Activated naive CD4-positive, alpha-beta T cell treated with anti-CD3 and anti-CD28 coated beads, Interleukin-2, amount 50 U/mL, for 16 hours (primary cell): ENCODE measurements at places on chromosomes 12 and 14.

- DNase-seq, result no peak
Measured at GRCh38 chr14:100076606-100077005, 11.4 kb downstream of the EVL start.

- DNase-seq, result no peak
Measured at GRCh38 chr14:20956376-20956976, 1.2 kb downstream of the RNASE2 start.

- DNase-seq, result no peak
Measured at GRCh38 chr12:22164139-22164538, 118.1 kb downstream of the CMAS start.

GRCh38 chr12:51797301-51797700, 51.2 kb downstream of the FIGNL2 start:
- no peak for DNase-seq

DNA sequence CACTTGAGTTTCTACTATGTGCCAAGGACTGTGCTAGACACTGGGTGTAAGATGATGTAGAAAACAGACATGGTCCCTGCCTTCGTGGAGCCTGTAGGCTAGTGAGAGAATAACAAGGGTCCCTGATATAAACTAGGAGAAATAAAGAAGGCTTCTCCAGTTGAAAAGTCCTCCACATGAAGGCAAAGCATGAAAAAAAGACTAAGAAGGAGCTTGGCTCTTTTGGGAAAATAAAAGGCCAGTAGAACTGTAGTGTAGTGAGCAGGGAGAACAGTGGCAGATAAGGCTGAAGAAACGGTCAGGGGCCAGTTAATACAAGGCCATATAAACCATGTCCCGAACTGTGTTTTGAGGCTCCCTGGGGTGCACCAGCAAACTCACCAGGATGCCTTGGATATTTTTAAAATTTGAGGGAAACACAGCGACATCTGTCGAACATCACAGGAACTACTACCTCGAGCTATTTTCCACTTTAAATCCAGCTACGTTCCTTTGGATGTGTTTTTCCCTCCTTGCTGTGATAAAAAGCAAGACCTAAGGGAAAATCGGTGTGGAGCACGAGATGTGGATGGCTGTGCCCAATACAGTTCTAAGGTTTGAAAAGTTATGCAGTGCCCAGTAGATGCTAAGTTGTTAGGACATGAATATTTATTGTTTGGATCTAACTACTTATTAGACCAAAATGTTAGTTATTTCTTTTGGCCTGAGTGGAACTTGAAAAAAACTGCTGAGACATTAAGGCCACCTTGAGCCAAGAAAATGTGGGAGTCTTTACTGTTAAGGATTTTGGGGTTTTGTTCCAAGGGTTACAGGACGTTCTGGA, 8.5 kb upstream of the CFL2 start:
- peak; percentile 23 for DNase-seq

DNA sequence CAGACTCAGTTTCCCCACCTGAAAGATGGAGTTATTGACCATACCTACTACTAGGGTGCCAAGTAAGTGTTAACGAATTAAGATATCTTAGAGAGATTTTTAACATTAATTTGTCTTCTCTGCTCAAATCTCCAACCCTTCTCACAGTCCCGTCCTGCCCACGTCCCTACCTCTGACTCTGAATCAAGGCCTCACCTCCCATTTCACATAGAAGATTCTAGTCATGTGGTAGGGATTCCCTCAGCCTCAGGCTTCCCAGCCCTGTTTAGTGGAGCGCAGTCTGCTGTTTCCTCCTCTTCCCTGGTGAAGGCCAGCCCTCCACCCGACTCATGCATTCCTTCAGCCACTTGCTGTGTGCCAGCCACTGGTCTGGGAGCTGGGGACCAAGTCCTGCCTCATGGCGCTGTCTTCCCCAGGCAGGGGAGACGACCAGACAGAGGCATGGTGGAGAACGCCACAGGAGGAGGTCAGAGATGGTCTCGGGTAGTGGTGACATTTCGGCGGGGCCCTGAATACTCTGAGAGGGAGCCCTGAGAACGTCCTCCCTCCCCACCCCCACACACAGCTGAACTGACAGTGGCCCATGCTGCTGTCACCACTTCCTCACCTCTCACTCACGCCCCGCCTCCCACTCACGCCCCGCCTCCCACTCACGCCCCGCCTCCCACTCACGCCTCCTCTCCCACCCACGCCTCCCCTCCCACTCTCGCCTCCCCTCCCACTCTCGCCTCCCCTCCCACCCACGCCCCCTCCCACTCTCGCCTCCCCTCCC, 38.8 kb downstream of the TMEM63C start:
- DNase-seq, result no peak

DNA sequence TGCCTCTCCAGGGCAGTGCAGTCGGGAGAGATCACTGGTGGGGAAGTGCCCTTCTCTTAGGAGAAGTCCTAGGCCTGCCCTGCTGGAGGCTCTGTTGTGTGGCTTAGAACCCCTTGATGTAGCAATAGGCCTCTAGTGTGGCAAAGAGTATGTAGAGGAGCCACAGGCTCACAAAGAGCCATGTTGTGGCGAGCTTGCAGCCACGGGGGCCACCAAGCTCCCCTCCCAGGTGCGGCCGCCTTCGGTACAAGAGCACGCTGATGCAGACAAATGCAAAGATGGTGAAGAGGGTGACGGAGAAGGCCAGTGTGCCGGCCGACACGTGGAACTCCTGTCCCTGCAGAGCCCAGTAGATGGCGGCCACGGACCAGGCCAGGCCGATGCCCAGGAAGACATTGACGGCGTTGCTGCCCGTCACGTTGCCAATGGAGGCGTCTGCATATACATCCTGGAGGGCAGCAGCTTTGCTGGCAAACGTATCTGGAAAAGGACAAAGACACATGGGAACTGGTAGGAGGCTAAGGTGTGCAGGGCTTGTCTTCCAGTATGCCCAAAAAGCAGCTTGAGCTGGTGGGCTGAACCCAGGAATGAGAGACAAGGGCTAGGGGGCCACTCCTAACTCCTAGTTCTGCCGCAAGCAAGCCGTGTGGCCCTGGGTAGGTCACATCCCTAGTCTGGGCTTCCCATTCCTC, 142.8 kb downstream of the SLC8A3 start:
- no peak for DNase-seq

DNA sequence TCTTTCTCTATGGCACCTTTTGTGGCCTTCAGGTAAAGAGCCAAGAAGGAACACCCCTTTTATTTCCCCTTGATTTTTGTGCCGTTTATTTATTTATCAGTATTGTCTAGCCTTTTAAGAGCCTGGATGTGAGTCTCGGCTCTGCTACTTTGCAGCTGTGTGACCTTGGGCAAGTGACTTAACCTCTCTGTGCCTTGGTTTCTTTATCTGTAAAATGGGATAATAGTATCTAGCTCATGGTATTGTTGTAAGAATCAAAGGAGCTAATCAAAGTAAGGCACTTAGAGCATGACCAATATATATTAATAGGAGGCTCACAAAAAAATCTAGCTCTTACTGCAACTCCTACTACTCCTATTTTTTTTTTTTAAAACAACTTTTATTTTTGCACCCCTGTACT, 179.7 kb downstream of the CHST11 start:
- DNase-seq, result no peak

- DNase-seq, result no peak
Measured at GRCh38 chr12:53456654-53457366, 4.9 kb downstream of the PCBP2 start.

DNA sequence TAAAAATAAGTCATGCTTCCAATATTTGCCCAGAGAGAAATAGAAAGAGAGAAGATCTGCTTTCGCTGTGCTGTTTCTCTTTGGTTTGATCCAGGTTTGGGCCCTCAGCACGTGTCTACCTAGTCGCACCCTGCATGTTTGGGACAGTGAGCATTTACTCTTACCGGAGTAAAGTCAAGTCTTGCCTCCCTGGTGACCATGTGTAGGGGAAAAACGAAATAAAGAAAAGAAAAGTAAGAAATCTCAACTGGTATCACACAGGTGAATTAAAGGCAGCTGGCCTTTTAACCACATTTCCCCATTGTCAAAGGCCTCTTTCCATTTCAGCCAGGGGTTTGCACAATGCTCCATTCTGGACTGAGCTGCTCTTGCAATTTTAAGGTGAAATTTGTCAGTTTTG, 619.4 kb downstream of the VRK1 start:
- DNase-seq, result no peak

DNA sequence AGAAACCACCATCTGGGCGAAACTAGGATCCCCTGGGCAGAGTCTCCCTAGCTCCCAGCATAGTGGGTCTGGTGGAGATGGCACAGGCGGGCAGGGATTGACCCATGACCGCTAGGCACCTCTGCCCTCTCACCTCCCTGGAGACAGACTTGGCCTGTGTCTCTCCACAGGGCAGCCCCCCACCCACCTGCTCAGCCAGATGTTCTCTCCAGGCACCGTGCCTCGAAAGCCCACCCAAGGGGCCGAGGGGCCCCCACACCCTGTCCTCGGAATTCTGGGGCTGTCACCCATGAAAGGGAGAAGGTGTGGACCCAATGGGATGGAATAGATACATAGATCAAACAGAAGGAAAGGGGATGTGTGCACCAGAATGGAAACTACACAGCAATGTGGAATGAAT, 229.1 kb upstream of the RTL1 start:
- DNase-seq, result no peak

- no peak for DNase-seq
Measured at GRCh38 chr14:89241934-89242651, 174.9 kb downstream of the FOXN3 start.
